ENCODE measurements at places on chromosomes 1 and 21.

DNA sequence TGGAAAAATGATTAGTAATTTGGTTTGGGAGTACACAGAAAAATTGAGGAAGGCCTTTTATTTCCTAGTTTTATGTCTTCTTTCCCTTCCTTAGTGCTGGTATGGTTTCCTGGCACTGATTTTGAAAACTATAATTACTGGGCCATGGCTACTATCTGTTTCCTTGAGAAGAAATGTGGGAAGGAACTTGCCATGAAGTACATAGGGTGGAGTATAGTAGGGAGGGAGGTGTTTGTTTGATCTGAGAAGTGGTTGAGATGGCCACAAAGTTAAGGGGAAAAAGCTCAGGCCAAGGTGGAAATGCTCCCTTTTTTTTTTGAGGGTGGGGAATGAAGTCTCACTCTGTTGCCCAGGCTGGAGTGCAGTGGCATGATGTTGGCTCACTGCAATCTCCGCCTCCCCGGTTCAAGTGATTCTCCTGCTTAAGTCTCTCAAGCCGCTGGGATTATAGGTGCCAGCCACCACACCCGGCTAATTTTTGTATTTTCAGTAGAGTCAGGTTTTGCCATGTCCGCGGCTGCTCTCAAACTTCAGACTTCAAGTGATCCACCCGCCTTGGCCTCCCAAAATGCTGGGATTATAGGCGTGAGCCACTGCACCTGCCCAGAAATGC, 11.3 kb downstream of the HJV start:
- DNase-seq = no peak

DNA sequence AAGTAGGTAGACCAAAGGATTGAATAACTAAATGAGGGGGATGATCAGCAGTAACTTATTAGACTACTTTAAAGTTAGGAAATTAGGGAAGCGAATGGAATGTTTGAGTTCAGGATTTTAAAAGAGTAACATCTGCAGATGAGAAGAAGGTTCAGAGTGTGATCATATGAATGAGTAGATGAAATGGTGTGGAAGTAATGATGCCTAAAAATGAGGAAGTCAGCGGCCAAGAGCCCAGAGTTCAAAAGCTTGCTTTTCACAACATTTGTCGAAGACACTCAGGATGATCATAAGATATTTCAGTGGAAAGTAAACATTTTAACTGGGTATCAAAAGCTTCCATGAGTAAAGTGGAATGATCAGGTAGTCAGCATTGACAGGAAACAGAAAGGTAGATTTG, 299.4 kb downstream of the LRRIQ3 start:
- no peak for DNase-seq

DNA sequence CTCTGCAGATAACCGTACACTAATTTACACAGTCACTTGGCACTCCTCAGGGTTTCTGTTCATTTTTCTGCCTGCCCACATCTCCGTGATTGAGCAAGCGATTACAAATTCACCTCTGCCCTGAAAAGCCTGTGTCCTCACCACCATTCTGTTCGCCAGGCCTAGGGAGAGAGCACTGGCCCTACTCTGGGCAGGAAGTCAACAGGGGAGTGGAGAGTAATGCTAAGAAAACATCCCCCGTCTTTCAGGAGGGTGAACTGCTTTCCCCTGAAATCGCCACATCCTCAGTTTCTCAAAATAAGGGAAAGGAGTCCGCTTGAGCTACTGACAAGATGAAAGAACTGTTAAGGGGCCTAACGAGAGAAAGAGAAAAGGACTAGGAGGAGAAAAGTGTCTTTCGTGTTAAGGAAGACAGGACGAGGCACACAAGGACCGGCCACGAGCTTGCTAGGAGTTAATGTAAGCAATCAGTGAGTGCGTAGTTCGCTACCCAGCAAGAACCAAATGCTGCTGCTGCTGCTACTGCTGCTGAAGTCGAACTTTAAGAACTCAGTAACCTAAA, 632 bp downstream of the PEX19 start:
- peak; percentile 57 for DNase-seq

GRCh38 chr21:14567331-14568279, 21.5 kb upstream of the SAMSN1 start:
- no peak for DNase-seq

GRCh38 chr1:117312453-117313138, 54.7 kb upstream of the MAN1A2 start:
- DNase-seq = peak; percentile 3

- DNase-seq = peak; percentile 53
Observed at GRCh38 chr1:27366411-27367159, at the start of gene MAP3K6. MAP3K6 (minus strand) TSS chr1:27366961; CDS start chr1:27366597, 364 bp downstream.

DNA sequence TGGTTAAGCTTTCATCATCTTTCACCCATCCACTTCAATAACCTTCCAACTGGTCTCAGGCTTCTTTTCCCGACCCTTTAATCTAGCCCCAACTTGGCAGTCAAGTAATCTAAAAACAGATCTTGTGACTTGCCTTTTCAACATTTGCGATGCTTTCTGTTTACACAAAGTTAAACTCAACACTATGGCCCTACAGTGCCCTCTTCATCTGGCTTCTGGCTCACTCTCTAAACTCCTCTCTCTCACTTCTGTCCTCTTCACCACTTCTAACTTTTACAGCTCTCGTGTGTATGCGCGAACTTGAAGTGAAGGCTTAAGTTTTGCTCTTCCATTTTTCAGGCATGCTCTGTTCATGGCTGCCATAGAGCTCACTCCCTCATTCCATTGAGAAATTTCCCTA, 1122.3 kb upstream of the ADGRL2 start:
- no peak for DNase-seq

DNA sequence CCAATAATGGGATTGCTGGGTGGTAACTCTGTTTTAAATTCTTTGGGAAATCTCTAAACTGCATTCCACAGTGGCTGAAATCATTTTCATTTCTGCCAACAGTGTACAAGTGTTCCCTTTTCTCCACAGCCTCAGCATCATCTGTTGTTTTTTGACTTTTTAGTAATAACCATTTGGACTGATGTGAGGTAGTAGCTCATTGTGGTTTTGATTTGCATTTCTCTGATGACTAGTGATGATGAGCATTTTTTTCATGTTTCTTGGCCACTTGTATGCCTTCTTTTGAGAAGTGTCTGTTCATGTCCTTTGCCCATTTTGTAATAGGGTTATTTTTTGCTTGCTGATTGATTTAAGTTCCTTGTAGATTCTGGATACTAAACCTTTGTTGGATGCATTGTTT, 131.9 kb upstream of the B3GALT2 start:
- no peak for DNase-seq

- DNase-seq = no peak
Observed at GRCh38 chr21:41953249-41953830, 478 bp downstream of the C2CD2 start.

DNA sequence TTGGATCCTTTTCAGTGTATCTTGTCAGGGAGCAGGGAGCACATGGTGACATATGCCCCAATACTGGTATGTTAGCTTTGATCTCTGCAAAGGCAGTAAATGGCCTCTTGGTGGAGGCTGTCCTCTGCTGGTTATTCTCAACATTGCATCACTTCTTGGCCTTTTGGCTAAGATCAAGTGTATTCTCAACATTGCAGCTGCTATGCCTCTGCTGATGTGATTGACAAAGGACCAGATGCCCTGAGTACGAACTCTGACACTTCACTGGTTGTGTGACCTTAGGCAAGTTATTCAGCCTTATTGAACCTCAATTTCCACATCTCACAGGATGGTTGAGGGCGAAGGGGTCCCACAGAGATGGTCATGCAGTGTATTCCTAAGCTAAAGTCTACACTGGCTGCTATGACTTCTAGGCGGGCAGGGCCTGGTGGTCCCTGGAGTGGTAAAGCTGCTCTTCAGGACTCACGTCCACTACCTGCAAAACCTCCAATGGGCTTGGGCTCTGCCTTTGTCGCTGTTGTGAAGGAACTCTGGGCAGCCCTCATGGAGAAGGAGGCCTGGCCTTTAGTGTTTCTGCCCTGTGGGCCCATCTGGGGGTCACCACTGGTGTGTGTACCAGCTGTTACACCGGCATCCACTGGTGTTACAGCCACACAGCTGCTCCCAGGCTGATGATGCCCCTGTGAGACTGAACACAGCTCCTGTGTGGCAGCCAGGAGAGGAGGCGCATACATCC, 64.8 kb downstream of the DNTTIP2 start:
- DNase-seq = peak; percentile 55

DNA sequence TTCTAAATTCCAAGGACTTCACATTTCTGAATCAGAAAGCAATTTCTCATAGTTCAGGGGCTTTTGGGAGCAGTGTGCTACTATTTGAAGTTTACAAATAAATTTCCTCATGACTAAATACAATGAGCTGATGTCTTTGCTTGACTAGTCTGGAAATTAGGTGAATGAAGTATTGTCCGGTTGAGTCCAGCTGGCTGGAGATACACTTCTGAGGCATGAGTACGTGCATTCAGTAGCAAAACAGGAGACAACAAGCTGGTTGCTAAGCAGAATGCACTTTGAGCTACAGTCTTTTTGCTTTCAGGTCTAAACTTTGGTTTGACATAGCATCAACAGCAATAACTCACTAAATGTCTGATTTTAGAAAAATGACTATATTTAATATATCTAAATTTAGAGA, 27.1 kb downstream of the ZNHIT6 start:
- peak; percentile 38 for DNase-seq

GRCh38 chr21:26443867-26444266, 129.2 kb downstream of the CYYR1 start:
- peak; percentile 29 for DNase-seq

GRCh38 chr1:245585252-245585959, 430.6 kb downstream of the KIF26B start:
- DNase-seq = no peak

DNA sequence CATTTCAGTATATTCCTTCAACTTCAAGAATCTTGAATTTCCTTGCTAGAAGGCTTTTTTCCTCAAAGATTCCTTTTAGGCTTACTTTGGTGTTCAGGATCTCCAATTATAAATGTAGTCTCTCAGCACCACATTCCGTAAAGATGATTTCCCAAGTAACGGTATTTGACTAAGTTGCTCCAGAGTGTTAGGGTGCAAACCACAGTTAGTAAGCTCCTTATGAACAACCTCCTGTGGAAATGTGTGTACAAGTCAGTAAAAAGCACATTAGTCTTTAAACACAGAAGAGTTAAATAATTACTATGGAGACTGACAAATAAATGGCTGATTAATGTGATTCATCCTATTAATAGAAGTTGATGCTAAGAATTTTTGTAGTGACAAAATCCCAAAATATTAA, 10.3 kb downstream of the DONSON start:
- peak; percentile 10 for DNase-seq

DNA sequence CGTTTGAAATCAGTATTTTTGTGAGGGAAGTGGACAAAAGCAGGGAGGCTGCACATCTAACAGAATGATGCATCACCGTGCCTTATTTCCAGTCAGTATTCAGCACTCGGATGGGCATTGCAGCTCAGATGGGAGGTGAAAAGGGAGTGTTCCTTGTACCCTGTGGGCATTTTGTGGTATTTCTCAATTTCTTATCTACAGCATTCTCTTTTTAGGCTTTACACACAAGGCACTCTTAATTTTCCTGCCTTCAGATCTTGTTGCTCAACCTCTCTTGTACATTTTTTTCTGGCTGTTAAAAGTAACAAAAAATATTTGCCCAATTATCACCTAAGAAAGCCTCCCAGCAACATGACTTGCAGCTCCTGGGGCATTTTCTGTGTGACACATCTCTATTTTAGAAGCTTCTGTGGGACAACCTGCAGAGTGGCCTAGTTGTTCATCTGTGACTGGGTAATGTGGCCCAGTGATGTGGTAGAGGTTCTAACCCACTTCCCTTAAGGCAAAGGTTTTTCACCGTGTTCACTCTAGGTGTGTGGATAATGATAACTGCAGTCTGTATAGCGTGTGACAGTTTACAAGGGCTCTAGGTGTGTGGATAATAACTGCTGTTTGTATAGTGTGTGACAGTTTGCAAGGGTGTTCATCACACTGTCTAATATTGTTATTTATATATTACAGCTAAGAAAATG, 257.2 kb downstream of the PTGER3 start:
- DNase-seq = no peak

DNA sequence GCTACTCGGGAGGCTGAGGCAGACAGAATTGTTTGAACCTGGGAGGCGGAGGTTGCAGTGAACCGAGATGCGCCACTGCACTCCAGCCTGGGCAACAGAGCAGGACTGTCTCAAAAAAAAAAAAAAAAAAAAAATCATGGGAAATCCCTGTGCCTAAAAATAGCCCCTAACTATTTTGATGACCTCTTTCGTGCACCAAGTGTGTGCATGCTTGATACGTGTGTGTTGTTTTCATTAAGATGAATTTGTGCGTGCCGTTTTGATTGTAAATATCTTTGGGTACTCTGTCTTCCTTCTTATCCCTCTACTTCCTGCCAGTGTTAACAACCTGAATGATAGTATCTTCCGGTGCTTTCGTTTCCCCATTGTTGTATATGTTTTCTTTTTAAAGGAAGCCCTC, 9.8 kb downstream of the CACYBP start:
- DNase-seq = no peak

DNA sequence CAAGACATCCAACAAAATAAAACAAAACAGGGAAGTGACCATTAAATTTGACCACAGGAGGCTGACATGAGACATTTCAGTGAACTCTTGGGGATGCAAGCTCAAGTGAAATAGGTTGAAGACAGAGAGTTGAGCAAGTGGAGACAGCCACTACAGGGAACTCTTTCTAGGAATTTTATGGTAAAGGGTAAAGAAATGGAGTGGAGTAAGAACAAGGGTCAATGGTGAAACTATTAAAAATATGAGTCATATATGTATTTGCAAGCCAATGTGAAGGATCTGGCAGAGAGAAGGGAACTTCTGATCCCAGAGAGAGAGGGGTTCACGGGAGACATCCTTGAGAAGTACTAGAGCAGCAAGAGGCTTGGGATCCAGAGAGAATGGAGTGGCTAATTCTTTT, 9.1 kb upstream of the TRABD2B start:
- no peak for DNase-seq

DNA sequence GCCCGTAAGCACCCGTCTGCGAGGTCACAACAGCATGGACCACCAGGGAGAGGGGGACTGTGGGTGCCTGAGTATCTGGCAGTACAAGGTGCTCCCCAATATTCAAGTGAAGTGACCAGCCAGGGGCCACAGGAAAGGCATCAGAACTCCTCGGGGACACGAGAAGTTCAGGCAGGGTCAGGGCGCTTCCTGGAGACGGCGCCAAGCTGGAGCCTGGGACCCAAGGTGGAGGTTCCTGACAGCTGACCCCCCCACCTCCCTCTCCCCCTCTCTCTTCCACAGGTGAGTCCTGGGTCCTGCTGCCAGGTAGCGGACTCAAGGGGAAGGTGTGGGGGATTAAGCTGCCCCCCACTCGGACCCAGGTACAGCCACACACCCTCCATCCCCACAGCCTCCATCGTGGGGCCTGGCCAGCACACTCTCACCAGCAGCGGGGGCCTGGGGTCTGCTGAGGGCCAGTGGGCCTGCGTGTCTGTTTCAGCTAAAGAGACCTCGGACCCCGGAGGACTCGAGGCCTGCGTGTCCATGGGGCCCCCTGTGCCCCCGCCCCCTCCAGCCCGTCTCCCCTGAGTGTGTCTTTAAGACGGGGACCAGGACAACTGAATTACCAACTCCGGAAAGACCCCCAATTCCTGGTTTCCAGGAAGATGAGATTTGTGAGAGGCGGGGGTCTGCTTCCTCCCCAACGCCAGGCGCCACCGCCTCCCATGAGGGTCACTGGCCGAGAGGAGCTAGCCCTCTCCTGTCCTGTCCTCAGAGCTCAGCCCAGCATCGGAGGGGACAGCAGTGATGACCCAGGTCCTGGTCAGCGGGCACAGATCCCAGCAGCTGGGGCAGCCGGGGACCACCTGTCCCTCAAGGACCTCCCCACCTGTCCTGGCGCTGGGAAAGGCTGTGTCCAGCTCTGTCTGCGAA, 6.2 kb downstream of the TNFRSF18 start:
- no peak for DNase-seq

All from GM04504 (cell line).